EH (cell line): ENCODE measurements at places on chromosomes 16 and 17.

DNA sequence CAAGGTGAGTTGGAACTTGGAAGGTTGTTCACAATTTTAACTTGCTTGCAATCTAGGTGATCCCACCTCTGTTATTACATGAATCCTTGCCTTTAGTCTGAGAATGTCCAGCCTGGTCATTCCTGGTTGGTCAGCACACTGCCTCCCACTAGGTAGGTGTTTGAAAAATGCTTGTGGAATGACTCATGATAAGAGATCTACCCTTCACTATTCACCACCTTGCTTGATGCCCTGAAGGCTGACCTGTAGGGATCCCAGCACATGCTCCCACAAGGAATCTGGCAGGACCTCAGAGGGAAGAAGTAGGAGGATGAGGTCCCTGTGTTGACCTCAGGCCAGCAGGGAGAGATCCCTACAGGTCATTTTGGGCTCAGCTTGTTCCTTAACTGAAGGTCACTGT lies 30.2 kb upstream of the ABCA3 start:
- DNase-seq = no peak

DNA sequence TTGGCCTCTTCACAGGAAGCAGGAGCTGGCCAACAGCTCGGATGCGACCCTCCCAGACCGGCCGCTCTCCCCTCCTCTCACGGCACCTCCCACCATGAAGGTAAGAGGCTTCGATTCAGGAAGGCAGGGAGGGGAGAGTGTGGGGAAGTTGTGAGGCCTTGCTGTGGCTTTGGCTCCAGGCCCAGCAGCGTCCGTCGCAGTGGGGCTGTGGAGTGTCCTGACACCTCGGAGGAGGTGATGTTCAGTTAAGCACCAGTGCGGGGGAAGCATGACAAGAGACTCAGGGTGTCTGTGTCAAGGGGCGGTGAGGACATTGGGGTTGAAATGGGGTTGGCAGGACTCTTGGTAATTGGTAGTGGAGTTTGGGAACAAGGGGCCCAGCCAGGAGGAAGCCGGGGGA lies 109.0 kb downstream of the RAP1GAP2 start:
- DNase-seq = no peak

- DNase-seq = no peak
Observed at GRCh38 chr17:6139447-6139832, 69.3 kb downstream of the WSCD1 start.

- DNase-seq = peak; percentile 97
Observed at GRCh38 chr17:75087558-75088453, at the start of gene SLC16A5. TSS of gene SLC16A5 (plus strand) at chr17:75087954. CDS start at chr17:75093637, 5,683 bp downstream.

- no peak for DNase-seq
Observed at GRCh38 chr17:12745486-12745885, 43.8 kb upstream of the ARHGAP44 start.
